NCI-H446 (cell line): ENCODE measurements at places on chromosomes 4 and X.

- no peak for DNase-seq
Measured at GRCh38 chrX:21993265-21993664, 38.9 kb upstream of the PHEX start.

GRCh38 chrX:97102938-97103337 lies 219.2 kb downstream of the RPA4 start:
- DNase-seq = no peak

GRCh38 chrX:57741107-57741506 lies 61.0 kb upstream of the NLRP2B start:
- DNase-seq = no peak

GRCh38 chrX:135707880-135708279 lies 5.6 kb upstream of the CT45A1 start:
- peak; percentile 20 for DNase-seq

DNA sequence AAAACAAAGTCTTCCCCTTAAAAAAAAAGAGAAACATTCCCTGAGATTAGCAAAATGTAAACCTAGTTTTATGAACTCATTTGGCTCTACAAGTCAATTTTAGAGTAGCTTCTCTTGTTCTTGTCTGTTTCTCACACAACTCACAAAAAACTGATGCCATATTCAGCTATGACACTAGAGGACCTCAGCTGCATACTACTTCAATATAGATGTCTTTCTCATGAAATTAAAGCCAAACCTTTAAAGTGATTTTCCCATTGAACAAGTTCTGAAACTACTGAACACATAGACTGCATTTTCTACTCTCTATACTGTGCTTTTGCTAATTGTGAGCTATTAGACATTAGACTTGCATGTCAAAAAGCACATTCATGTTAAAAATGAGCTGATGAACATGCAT lies 49.8 kb downstream of the TBCK start:
- DNase-seq = peak; percentile 30

DNA sequence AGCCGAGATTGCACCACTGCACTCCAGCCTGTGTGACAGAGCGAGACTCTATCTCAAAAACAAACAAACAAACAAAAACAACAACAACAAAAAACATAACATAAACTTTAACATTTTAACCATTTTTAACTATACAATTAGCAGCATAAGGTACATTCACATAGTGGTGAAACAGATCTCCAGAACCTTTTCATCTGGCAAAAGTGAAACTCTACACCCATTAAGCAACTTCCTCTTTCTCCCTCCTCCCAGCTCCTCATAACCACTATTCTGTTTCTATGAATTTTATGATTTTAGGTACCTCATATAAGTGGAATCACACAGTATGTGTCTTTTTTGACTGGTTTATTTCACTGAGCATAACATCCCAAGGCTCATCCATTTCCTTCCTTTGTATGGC lies 103.6 kb downstream of the FAM13A start:
- no peak for DNase-seq

DNA sequence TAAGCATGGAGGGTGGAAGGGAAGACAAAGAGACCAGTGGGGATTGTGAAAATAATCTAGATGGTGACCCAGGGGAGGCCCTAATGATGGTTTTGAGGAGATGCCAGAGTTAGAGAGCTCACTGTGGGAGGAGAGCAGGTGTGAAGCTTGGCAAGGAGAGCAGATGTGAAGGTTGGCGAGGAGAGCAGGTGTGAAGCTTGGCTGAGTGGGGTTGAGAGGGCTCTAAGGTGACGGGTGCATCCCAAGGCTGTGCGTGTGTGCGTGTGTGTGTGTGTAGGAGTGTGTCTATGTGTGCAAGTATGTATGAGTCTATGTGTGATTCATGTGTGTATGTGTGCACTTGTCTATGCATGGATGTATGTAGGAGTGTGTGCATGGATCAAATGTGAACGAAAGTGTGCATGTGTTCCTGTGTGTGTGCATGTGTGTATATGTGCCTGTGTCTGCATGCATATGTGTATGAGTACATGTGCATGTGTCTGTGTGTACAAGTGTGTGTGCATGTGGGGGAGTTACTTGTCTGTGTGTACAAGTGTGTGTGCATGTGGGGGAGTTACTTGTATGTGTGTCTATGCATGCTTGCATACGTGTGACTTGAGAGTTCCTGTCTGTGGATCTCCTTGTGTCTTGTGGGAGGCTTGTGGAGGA lies 72.0 kb downstream of the EVC start:
- no peak for DNase-seq

- no peak for DNase-seq
Measured at GRCh38 chrX:136674270-136674985, 26.5 kb downstream of the CD40LG start.

GRCh38 chr4:95749204-95749603 lies 90.7 kb upstream of the PDHA2 start:
- no peak for DNase-seq

- DNase-seq = no peak
Measured at GRCh38 chr4:25723409-25723808, 67.8 kb downstream of the SLC34A2 start.

GRCh38 chr4:15254236-15254880 lies 173.5 kb upstream of the C1QTNF7 start:
- DNase-seq = no peak

DNA sequence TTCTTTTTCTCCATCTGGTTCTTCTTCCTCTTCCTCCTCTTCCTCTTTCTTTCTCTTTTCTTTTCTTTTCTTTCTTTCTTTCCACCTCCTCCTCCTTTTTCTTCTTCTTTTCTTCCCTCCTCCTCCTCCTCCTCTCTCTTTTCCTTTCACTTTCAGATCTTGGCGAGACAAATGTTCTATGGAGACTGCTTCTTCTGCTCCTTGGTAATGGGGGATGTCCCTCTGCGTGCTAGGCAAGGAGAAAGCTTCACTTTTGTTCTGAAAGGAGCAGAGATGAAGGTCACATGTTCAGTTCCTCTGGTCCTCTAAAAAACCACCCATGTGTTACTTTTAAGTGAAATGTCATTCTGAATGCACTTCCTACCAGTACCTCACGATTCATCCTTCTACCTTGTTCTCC lies 33.2 kb downstream of the NBDY start:
- no peak for DNase-seq

DNA sequence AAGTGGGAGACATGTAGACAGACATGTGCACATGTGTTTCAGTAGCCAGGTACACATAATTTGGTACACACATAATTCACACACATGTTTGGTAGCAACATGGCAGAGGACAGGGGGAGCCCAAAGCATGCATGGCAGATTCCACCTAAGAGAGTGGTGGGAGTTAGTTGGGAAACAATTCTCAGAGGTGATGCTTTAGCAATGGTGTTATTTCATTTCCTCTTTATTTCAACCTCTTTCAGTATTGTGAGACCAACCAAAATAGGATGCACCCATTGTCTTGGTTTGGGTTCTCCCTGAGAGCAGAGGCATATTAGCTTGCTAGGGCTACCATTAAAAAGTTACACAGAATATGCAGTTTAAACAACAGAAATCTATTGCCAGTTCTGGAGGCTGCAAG lies 92.2 kb upstream of the ANXA3 start:
- DNase-seq = no peak

- no peak for DNase-seq
Measured at GRCh38 chr4:159598602-159599001, 495.7 kb downstream of the RAPGEF2 start.

GRCh38 chrX:8755813-8756212 lies 23.9 kb upstream of the ANOS1 start:
- no peak for DNase-seq

- DNase-seq = no peak
Measured at GRCh38 chr4:120209706-120210105, 143.1 kb upstream of the MAD2L1 start.

DNA sequence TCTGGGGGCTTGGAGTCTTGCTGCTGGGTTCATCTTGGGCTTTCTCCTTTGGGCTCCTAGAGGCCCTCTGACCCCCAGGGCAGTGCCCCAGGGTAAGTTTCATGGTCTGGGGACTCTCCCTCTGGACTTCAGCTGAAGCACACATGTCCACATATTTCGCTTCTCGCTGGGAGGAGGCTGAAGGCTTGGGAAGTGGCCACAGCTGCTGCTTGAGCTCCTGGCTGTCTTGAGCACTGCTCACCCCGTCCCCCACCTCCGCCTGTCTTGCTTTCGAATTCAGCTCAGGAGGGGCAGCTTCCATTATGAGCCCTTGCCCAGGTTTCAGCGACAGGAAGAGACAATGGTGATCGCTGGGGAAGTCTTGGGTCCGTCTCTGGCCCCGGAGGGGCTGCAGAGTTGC lies 3.7 kb downstream of the C4orf54 start:
- no peak for DNase-seq

DNA sequence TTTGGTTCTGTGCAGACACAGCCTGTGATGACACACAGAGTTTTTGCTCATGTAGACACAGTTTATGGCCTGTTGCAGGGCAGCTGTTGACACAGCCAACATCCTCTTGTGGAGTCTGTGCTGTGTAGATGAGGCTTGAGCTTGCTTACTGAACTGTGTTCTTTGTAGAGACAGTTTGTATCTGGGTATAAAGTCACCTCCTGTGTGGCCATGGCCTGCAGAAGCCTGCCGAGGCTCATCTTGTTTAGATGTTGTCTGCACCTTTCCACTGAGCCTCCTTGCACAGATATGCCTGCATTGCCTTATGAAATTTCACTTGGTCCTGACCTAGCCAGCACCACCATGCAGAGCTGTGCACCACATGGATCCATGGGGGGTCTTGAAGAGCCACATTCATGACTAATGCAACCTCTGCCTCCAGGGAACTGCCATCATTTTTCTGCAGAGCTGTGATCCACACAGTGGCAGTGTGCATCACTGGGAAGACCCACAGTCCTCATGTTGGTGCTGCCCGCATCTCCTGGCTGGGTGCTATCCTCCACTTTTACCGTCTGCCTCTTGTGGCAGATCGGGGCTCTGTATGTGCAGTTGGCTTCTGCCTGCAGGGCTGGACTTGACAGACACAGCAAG lies 198.0 kb upstream of the MAMLD1 start:
- no peak for DNase-seq

- DNase-seq = no peak
Measured at GRCh38 chr4:121182296-121182695, 18.2 kb upstream of the TNIP3 start.

GRCh38 chrX:152725409-152725808 lies 8.1 kb downstream of the CSAG1 start:
- DNase-seq = no peak

DNA sequence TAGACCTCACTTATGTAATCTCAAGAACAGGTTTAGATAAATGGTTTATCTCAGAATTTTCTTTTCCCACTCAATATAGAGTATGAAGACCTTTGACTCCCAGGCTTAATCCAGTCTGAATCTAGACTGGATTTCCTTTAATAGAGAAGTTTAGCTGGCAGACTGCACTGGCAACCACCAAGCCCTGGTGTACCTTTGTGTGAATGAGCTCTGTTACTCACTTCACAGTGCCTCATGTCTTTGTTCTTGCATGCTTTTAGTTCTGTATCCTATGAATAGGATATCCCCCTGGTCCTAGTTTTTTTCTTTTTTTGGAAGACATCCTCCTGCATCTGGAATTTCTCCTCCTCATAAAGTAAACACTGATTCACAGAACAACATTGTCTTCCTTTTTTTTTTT lies 53.2 kb upstream of the MCUB start:
- DNase-seq = no peak

- no peak for DNase-seq
Measured at GRCh38 chrX:112967341-112967740, 126.7 kb upstream of the AMOT start.

- DNase-seq = no peak
Measured at GRCh38 chr4:8355306-8355705, 85.2 kb downstream of the ACOX3 start.

DNA sequence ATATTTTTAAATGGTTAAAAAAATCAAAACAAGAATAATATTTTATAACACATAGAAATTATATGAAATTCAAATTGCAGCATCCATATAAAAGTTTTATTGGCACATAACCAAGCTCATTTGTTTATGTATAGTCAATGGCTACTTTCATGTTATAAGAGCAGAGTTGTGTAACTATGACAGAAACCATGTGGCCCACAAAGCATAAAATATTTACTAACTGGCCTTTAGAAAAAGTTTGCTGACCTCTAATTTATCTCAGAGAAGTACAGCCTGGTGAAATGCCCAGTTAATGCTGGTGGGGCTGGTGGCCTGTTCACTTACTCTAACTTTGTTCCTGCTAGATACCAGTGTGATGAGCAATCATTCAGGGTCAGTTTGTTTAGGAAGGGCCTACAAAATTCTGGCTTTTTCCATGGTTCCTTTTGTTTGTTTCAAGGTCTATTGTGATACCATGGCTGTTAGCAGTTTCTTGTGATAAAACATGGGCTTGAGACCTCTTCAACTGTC lies 104.6 kb downstream of the PPP1R2C start:
- no peak for DNase-seq

- DNase-seq = no peak
Measured at GRCh38 chr4:20474119-20474518, 222.4 kb downstream of the SLIT2 start.

DNA sequence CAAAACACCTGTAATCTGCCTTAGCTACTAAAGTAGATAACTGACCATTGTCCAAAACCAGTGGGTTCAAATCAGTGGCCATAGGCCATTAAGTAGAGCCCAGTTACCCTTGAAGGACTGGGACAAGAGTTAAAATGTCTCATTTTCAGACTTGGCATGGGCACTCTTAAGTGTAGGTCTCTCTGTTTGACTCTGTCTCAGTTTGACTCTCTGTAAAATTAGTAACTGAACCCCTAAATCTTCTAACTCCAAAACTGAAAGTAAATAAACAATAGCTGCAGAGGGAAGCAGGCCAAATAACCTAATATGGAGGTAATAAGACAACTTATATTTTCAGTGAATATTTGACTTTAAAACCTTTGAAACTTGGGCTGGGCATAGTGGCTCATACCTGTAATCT lies 89.1 kb downstream of the SLC16A2 start:
- DNase-seq = no peak

DNA sequence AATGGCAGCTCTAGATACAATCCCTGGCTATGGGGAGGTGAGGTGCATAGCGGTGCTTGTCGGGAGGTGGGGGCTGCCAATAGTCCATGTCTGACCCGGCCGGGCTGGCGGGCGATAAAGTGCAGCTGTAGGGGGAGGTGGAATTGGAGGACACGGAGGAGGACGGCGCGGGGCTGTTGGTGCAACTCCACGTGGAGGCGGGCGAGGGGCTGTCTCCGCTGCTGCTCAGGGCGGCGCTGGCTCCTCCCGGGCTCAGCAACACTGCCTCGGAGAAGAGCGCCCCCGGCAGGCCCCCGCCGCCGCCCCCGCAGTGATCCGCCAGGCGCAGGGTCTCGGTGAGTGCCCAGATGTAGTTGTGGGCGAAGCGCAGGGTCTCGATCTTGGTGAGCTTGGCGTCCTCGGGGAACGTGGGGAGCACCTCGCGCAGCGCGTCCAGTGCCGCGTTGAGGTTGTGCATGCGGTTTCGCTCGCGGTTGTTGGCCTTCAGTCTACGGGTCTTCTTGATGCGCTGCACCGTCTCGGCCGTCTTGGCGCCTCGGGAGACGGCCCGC lies 1.3 kb downstream of the NEUROG2 start:
- peak; percentile 66 for DNase-seq

GRCh38 chr4:114599231-114599902 lies 760 bp downstream of the UGT8 start:
- DNase-seq = no peak

- no peak for DNase-seq
Measured at GRCh38 chrX:45518552-45518951, 317.9 kb upstream of the DIPK2B start.
